Bronchial epithelial cell (primary cell): ENCODE measurements at places on chromosomes 12 and 14.

GRCh38 chr12:66823857-66824570 lies 145.1 kb upstream of the GRIP1 start:
- DNase-seq: peak; percentile 93

- DNase-seq: peak; percentile 99
Observed at GRCh38 chr12:79424109-79424721, 266.5 kb downstream of the PAWR start.

DNA sequence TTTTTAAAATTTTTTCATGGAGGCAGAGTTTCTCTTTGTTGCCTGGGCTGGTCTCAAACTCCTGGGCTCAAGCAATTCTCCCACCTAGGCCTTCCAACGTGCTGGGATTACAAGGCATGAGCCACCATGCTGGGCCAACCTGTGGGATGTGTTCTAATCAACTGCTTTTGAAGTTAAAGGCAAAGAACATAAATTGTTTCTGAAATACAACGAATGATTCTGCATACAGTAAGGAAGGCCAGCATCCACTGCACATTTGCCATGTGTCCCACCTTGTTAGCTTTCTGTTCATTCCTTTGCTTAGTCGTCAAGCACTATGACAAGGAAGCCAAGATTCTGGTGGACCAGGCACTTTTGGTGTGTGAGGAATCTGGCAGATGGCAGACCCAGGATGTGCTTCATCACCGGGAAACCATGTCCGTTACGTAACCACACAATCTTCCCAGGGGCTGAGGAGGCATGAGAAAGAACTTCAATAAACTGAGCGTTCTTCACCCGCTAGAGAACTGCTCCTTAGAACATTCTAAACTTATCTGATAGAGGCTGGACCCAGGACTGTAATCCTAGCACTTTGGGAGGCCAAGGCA lies 24.5 kb downstream of the MOK start:
- peak; percentile 95 for DNase-seq

DNA sequence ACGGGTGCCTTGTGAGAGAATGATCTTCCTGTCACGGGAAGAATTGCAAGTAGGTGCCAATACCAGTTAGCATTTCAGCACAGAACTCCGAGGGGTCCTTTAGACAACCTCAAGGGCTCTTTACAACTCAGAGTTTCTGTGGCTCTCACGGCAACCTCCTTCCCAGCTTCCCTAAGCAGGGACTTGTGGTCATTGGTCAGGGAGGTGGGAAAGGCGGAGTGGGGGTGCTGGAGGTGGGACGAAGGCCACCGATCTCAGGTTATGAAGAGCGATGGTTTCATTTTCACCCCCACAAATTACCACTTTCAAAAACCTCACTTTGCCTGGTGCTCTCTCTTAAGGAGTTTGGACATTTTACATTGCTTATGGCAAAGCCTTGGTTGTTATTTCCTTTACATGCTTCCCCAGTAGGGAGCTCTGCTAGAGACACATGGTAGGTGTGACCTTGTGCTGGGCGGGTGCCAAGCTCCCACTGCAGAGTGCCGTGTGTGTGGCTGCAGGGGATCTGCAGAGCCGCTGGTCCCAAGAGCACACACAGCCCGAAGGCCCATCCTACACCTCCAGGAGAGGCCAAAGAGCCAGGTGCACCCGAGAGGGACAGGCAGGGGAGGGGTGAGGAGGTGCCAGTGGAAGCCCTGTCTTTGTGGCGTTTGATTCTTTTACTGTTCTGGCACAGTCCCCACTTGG lies 21.4 kb downstream of the BCL2L14 start:
- no peak for DNase-seq

DNA sequence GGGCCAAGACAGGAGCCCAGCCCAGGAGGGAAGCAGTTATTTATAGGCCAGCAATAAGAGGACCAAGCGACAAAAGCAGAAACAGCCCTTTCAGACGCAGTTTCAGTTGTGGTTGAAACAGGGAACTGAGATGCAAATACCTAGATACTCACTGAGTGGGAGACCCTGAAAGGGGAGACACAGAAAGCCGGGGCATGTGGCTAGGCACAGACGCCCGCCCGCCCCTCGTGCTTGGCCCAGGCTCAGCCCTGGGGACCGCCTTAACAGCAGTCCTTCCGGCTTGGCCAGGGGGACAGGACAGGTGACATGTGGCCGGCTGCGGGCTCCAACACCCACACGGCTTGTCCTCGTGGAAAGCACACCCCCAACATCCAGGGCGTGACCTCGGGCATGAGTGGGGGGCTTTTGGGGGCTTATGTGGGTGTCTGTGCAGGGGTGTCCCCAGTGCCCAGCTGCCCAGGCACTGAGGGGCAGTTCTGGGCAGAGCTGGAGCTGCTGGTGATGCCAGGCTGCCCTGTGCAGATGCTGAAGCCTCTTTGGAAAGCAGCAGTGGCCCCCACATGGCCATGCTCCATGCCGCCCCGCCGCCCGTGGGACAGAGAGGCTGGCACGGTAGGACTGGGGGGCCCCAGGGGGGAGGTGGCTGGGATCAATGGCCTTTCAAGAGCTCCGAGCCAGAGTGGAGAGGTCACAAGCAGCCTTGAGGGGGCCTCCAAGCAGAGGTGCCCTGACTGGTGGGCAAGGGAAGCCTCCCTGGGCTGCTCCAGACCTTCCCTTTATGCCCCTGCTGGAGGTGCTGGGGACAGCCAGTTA lies 2.1 kb downstream of the PLD4 start:
- DNase-seq: no peak

- DNase-seq: no peak
Observed at GRCh38 chr14:65373016-65373670, 39.4 kb upstream of the FUT8 start.

DNA sequence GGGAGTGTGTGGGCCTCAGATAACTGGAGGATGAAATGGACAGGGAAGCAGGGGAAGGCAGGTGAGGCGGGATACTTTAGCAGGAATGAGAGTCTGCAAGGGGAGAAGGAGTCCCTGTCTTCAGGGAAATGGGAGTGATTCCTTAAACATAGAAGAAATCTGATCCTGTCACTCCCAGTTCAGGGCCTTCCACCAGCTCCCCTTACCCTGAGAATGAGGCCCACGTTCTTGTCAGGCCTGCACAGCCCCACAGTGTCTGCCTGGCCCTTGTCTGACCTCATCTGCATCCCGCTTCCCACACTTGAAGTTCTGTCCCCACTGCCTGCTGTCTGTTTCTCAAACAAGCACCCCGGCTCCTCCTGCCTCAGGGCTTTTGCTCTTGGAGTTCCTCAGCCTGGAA lies 12.6 kb upstream of the LRP1-AS start:
- DNase-seq: no peak

DNA sequence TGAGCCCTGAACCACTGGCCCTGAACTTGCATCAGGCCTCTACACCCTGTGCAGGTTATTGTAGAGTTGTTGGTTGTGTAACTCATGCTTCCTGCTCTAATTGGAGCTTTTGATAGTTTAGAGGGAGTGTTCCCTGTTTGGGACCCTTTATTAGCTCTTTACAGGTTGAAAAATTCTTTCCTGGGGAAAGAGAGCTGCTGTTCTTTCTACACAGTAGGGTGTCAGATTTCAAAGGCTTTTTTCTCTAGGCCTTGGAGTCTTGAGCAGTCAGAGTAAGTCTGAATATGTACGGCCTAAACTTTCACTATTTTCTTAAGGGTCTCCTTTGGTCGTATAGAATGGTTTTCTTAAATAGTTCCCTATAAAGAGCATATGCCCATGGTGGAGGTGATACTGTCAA lies 60.8 kb upstream of the NEDD1 start:
- DNase-seq: no peak

GRCh38 chr12:19689226-19689625 lies 249.9 kb downstream of the AEBP2 start:
- DNase-seq: no peak

DNA sequence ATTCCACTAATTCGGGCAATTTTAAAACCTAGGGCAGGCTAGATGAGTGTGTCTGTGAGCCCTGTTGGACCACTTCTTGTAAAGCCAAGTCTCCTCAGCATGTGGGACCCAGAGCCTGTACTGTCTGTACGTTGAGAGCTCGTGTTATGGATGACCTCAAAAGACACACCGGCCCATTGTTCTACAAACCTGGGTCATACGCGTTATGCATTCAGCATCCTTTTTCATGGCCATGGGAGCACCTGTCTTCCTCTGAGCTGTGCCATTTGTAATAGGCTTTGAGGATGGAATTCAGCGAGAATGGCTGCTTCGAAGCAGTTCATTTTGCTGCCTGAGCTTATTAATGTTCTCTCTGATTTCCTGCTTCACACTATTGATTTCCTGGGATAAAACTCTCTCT lies 15.0 kb downstream of the WSCD2 start:
- no peak for DNase-seq

- DNase-seq: no peak
Observed at GRCh38 chr14:56807386-56808109, 2.7 kb downstream of the OTX2 start.

GRCh38 chr14:59253527-59253926 lies 65.1 kb downstream of the DAAM1 start:
- no peak for DNase-seq

DNA sequence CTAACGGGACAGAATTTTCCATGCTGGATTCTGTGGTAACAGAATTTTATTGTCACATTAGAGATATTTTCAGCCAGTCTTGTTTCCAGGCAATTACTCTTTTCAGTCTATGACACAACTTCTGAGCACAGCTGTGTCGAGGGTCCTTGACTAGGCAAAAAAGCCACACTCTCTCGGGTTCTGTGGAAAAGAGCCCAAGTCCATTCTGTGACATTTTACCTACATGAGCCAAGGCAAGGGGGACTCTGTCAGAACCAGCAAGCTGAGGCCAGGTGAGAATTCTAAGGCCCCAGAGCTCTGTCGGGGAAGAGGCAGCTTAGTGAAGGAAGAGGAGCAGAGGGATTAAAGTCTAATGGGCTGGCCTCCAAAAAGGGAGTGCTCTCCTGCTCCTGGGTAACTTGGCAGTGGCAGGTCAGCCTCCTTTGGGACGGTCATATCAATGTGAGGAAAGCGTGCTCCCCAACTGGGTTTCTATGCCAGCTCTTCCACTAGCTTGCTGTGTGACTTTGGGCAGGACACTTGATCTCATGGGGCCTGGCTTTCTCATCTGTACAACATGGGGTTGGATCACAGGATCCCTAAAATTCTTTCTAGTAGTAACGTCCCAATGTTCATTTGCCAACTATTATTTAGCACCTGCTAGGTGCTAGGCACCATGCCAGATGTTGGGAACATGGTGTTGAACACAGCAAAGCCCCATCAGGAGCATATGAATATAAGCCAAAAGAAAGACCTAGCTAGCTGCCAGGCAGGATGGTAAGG lies 16.0 kb upstream of the RIC8B start:
- no peak for DNase-seq

GRCh38 chr12:93019975-93020630 lies 91.0 kb upstream of the EEA1 start:
- peak; percentile 76 for DNase-seq

GRCh38 chr12:118581371-118581770 lies 205.0 kb downstream of the SUDS3 start:
- DNase-seq: no peak

- DNase-seq: no peak
Observed at GRCh38 chr12:15458008-15458407, 135.7 kb downstream of the PTPRO start.

DNA sequence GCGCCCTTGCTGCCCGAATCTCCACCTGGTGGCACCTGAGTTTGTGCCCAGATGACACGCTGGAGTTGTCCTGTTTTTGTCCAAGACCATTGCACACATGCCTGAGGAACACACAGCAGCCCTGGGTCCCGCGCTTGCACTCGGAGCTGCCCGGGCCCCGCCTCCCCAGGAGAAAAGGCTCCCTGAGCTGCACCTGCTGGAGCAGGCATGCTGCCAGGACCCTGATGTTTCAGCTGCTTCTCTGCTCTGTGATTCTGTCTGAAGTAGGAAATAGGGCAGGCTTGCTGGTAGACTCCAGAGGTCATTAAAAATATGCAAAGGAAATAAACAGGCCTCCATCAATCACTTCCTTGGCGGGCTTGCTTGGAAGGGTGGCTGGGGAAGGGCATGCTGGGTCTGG lies 271.6 kb downstream of the CACNA1C start:
- DNase-seq: no peak

DNA sequence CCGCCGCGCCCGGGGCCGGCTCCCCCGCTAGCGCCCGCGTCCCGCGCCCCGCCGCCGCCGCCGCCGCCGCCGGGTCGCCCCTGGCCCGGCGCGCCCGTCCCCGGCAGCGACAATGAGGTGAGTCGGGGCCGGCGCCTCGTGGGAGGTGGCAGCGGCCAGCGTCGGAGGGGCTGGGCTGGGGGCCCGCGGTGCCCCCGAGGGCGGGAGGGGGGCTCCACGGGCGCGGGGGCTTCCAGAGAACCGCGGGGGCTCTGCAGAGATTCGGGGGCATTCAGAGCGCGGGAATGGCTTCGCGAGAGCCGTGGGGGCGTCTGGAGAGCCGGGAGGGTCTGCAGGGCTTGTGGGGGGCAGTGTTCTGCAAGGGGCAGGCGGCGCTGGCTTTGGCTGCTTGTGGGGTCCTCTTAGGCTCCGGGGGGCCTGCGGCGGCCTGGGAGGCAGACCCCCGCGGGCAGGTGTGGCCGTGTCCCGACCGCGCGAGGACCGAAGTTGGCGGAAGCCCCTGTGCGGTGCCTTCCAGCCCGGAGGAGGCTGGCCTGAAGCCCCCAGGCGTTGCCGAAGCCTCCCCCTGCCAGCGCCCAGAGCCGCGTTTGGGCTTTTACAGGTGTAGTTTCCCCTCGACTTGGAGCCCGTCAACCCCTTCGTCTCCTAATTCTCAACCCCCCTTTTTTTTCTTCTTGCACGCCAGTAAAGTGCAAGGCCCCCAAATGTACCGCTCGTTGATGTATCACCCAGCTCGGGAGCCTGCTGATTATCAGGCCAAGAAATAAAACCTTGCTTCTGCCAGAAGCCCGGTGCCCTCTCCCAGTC lies 93.1 kb upstream of the EVL start:
- DNase-seq: no peak

DNA sequence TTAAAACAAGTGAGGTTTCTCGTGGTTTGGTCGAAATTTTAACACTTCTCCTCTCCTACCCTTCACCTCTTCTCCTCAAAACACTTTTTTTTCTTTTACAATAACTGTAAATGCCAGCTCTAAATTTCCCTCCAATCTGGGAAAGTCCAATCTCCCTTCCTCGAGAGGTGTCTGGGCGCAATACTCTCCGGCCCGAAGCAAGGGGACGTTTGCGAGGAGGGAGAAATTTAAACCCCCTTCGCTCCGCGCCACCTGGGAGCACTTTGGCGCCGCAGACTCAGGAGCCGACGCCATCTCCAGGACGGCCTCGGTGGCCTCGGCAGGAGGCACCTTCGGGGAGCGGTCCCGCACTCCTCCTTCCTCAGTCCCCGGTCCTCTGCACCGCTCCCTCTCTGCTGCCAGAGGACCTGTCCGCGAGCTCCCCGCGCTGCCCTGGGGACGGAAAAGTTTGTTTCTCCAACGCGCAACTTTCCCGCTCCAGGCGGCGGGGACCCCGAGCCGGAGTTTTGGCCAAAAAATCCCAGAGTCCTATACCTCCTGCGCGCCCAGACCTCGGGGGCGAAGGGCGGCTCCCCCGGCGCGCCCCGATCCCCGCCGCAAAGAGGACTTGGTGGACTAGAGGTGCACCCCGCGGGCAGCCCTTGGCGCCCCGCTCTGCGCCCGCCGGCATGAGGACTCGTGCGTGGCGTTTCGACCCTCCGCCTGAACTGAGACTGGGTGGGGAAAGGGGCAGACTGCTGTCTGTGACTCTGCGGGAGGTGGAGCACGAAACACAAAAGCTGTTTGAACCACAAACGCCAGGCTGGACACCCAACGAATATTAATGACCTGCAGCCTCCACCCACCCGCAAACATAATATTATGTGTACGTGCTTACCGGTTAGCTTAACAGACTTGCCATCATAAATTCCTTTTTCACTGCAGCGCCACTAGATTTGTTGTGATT lies 95.2 kb upstream of the HMGA2 start:
- peak; percentile 39 for DNase-seq
